ENCODE measurements at places on chromosomes 11 and 22.
A peak's percentile ranks its signal among the peaks of the same experiment; 100 is the strongest.

DNA sequence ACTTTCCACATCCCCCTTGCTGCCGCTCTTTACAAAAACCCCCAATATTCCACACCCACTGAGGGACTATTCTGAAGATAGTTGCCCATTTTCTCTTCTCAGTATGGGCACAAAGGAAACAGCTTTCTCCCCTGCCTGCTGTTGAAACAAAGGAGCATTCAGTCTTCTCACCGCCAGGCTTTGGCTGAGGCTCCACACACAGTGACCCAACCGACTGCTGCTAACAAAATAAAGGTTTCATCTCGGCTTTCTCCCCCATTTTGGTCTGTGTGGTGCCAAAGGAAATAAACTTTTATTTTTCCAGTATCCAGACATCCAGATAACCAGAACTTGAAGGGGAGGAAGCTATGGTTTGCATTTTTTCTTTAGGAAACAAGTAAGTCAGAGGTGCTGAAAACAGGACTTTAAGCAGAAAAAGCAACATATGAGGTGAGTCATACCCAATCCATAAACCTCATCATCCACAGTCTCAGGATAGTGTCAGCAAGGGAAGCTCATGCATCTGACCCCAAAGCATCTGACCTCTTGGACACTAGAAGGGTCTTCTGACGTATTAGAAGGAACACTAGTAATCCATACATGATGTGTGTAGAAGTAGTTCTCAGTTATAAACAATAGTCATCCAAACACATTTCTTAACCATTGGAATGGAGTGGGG lies 6.4 kb downstream of the CLMP start:
- no peak for DNase-seq

- no peak for DNase-seq
Observed at GRCh38 chr22:49763138-49763537, 64.5 kb downstream of the BRD1 start.

DNA sequence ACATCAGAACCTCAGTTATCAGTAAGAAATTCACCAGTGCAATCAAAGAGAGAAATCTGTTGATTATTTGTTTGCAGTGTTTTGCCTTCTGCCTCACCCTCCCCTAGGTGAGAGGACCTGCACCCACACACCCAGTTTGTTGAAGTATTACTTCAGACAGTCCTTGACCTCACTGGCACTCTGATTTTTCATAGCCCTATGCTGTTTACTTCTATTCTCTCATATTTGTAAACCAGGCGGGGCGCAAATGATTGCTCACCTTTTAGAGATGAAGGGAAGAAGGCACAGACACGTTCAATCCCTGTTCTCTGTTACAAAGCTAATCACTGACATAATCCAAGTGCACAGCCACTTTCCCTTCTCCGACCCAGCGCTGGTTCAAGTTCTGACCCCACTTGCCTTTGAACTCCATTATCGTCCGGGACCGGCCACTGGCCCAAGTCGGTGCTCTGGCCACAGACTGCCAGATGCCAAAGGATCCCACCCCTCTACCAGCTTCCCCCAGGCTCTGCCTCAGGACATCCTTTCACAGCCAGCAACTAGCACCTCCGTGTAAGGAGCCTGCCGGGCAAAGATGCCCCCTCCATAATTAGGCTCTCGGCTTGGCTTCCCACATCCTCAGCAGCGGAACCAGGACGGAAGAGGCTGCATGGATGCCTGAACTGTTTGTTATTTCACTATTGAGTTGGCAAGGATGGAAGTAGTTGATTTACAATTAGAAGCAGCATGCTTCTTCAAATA lies 1.7 kb downstream of the ETS1 start:
- no peak for DNase-seq

- DNase-seq = no peak
Observed at GRCh38 chr11:19365743-19366410, 125.1 kb upstream of the E2F8 start.

DNA sequence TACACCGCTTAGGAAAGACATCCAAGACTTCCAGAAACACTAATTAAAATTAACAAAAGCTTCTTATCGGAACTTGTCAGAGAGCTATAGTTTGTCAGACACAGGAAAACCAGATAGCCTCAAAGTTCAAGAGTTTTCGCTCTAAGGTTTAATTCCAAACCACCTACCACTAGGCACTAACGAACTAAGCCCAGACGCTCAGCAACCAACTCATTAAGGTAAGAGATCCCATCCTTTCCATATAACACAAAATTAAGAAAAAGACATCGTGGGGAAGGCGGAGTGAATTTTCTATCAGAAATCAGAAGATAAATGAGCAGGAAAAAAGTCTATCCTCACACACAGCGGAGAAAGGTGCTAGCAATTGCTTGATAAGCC lies 382 bp downstream of the IMMP1L start:
- peak; percentile 1 for DNase-seq

DNA sequence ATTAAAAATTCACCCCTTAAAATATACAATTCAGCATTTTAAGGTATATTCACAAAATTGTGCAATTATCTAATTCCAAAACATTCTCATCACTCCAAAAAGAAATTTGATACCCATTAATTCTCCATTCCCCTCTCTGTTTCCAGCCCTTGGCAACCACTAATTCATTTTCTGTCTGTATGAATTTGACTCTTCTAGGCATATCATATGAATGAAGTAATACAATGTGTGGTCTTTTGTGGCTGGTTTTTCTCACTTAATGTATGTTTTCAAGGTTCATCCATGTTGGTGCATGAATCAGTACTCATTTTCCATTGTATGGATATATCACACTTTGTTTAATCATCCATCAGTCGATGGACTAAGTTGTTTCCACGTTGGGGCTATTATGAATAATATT lies 29.0 kb upstream of the ACCSL start:
- no peak for DNase-seq

GRCh38 chr22:25025491-25026400 lies 73.2 kb downstream of the KIAA1671 start:
- DNase-seq = peak; percentile 23

DNA sequence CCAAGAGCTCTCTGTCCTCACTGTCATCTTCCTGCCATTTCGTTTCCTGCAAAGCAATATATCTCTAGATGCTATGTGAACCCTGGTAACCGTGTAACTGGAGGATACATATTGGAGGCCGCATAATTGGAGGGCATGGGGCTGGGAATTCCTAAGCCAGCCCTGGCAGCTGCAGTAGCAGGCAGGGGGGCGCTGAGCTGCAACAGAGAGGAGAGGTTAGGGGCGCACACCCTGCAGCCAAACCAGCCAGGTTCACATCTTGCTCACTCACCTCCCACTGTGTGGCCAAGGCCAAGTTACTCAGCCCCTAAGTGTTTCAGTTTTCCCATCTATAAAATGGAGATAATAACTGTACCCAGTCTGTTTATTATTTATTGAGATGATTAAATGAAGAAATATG lies 39.9 kb upstream of the ZBTB16 start:
- DNase-seq = no peak

GRCh38 chr11:121958971-121959325 lies 157.1 kb downstream of the BLID start:
- no peak for DNase-seq

- DNase-seq = no peak
Observed at GRCh38 chr22:40634119-40634903, 2.2 kb downstream of the MRTFA start.

- DNase-seq = peak; percentile 60
Observed at GRCh38 chr11:116224154-116224888, 548.5 kb downstream of the BUD13 start.

GRCh38 chr11:63517156-63517555 lies 11.3 kb downstream of the LGALS12 start:
- DNase-seq = no peak

DNA sequence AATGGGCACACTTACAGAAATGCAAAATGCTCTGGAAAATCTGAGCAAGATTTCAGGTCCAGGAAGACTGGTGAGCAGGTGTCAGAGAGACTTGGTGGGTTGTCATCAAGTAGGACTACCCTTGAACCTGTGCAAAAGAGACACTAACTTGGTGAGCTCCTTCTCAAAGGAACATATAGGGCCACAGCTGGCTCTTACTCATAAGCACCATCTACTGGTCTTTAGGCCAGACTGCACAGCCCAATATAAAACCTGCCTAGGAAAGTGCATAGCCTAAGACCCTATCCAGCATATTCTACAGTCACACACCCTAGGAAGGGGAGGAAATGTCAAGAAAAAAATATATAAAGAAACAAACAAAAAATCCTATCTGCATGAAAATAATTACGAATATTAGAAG lies 18.2 kb upstream of the OR10W1 start:
- DNase-seq = peak; percentile 32

GRCh38 chr11:86551288-86552092 lies 120.9 kb downstream of the ME3 start:
- no peak for DNase-seq

- no peak for DNase-seq
Observed at GRCh38 chr11:99505831-99506230, 485.1 kb downstream of the CNTN5 start.

DNA sequence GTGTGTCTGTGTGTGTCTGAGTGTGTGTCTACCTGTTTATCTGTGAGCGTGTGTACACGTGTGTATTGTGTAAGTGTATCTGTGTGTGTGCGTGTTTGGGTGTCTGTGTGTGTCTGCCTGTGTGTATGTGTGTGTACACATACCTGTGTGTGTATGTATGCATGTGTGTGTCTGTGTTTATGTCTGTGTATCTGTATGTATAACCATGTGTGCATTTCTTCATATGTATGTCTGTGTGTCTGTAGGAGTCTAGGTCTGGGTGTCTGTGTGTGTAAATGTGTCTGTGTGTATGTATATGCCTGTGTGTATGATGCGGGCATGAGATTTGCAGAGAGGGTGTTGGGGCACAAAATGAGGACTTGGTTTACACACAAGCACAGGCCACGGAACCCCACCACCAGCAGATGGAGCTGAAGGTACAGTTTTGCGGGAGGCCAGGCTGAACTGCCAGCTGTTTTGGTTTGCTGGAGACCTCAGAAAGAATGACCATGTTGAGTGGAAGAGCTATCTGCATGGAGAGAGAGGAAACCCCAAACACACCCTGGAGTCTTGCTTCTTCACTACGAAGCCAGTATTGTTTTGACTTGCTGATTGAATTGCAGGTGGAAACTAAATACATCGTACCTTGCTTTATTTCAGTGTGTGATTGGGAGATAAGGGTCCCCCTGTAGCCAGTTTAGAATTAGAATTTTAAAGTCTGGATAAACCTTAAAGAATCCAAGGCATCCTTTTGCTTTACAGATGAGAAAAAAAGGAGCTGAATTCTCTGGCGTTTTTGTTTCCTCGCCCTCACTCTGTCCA lies 497.2 kb downstream of the NTM start:
- DNase-seq = peak; percentile 12

DNA sequence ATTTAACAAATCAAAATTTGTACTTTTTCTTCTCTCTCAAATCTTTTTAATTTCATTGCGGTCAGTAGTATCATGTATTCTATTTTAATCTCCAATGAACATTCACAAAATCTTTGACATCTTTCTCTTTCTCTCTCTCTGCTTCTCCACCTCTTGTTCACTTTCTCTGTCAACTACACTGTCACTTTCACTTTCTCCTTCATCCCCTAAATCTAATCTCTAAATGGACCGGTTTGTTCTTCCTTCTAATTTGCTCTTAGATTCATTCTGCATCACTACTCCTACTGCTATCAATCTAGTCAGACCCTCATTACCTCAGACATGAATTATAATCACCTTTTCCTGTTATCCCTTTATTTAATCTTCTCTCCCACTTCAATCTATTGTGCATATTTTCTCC lies 18.6 kb downstream of the CCDC73 start:
- no peak for DNase-seq

DNA sequence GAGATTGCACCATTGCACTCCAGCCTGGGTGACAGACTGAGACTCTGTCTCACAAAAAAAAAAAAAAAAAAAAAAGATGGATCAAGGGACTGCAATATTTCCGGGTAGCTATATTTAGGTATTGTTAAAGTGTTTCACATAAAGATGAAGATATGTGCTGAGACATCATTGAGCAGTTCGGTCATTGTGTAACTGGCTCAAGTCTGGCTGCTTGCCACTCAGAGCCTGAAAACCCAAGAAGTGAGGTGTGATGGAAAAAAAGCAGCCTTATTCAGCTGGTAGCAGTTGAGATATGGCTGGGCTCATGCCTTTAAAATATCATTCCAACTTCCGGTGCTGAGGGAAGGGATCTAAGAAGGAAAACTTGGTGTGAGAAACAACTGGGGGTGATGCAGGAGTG lies 46.9 kb downstream of the LUZP2 start:
- DNase-seq = no peak

DNA sequence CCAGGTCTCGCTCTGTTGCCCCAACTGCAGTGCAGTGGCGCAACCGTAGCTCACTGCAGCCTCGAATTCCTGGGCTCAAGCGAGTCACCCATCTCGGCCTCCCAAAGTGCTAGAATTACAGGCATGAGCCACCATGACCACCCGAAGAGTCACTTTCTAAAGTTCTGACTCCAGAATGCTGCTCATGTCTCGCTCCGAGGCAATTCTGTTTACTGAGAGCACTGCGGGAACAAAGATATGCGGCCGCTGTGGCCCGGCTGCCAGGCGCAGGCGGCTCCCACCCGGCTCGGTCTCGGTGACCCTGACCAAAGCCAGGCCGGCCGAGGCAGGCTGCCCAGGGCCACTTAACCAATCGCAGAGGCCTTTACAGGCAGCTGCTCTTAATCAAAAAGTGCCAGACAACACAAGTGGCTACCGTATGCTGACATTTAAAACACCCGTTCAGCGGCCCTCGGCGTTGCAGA lies 78.7 kb downstream of the PHF21B start:
- DNase-seq = no peak

GRCh38 chr11:123145220-123145619 lies 49.8 kb downstream of the CLMP start:
- no peak for DNase-seq

GRCh38 chr11:132589791-132590190 lies 942.5 kb downstream of the OPCML start:
- DNase-seq = no peak

GRCh38 chr22:32623943-32624342 lies 149.3 kb downstream of the FBXO7 start:
- no peak for DNase-seq

- DNase-seq = no peak
Observed at GRCh38 chr11:74678041-74678440, 53.2 kb downstream of the CHRDL2 start.

- DNase-seq = no peak
Observed at GRCh38 chr11:3837793-3838192, 3.0 kb downstream of the RHOG start.

- no peak for DNase-seq
Observed at GRCh38 chr11:71987521-71987920, 11.2 kb upstream of the IL18BP start.

GRCh38 chr11:47986219-47986618 lies 5.9 kb downstream of the PTPRJ start:
- no peak for DNase-seq

DNA sequence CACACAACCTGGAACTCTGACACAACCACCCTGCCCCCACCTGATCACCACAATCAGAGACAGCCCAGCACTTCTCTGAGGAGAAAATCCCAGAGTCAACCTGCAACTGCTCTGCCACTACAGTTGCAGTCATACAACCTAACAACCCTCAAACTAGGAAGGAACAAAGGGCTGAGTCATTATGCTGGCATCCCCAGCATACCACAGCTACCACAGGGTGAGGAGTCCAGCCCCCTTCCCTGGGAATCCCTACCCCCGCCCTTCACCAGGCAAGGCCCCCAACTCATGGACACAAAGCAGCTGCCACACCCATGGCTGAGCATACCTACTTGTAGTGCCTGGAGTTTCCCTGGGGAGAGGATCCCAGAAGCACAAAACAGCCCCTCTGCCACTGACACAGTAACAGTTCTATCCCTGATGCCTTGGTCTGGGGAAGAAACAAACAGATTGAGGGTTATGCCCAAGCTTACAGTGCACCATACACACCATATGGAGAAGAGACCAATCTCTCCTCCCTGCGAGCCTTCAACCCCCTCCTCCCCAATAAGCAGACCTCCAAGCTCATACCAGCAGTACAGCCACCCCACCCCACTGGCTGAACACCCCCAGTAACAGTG lies 68.5 kb upstream of the C11orf58 start:
- no peak for DNase-seq
